Anterior cingulate cortex (tissue), 58 donors: ENCODE measurements at places on chromosomes 12 and 14.

DNA sequence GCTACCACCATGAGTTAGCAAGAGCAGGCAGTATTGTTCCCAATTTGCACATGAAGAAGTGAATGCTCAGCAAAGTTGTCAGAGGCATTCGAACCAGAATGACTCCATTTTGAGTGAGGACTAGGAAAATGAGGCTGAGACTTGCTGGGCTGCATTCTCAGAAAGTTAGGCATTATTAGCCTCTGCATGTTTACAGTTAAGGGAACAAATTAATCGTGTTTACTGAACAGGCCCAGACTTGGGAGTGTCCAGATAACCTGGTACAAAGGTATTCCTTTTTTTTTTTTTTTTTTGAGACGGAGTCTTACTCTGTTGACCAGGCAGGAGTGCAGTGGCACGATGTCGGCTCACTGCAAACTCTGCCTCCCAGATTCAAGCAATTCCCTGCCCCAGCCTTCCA lies 22.5 kb upstream of the VWF start:
- DNase-seq: no peak

- DNase-seq: no peak
Observed at GRCh38 chr12:40989785-40990184, 198.3 kb upstream of the PDZRN4 start.

DNA sequence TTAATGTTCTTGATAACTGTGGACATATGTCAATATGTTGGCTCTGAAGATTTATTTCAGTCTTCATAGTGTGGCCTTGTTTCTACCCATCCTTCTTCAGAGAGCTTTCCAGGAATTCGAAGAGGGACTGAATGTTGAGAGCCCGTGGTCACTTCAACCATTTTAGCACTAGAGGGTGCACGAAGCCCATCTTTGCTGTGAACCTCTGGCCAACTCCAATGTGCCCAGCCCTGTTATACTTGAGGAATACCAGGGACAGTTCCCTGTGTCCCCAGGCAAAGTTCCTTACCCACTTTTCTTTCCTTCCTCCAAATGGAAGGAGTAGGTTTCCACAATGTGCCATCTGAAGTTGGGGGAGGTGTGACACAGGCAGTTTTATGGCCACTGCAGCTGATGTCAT lies 603.5 kb downstream of the RPL10L start:
- DNase-seq: no peak

DNA sequence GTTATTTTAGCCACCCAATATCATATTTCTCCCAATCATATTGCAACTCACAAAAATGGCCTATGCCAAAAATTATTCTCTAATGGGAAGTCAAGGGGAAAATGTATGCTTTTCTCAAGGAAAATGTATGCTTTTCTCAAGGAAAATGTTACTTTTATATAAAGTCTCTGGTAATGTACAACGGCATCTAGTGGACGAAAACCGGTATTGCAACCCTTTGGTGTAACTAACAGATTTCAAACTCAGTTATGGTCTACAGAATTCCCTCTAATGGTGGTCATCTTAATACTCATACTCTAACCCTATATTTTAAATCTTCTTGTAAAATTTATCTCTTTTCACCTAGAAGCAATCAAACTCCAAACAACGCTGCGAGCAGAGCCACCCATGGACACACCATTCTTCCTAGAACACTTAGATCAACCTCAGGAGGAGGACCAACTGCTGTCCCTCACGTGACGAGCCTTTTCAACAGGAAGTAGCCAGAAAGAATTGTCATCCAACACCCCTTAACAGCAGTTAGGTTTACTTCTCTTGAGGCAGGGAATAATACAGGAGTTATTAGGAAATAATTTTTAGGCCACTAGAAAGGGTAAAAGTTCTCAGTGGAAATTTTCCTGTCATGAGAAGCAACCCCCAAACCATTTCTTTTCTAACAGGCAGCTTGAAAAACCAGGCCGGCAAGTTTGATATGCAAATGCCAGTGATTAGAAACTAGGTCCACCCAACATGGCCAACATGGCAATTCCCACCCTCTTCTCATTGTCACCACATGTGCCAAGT lies 20.1 kb downstream of the APOBEC1 start:
- DNase-seq: no peak

GRCh38 chr12:2267703-2268470 lies 215.1 kb downstream of the CACNA1C start:
- DNase-seq: no peak

DNA sequence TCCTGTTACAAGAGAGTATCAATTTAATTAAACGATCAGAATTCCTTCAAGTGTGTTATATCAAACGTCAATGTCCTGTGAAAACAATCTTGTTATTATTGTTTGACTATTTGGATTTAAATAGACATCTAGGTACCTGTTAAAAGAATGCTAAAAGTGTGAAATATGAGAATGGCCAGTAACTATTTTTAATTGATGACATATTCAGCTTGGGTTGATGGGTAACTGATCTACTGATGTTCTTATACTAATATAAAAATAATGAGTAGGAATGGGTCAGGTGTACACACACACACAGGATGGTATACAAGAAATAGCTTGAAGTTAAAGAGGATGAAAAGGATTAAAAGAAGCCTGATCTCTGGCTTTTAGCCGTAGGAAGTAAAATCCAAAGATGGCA lies 146.0 kb downstream of the SLC38A4 start:
- DNase-seq: no peak

DNA sequence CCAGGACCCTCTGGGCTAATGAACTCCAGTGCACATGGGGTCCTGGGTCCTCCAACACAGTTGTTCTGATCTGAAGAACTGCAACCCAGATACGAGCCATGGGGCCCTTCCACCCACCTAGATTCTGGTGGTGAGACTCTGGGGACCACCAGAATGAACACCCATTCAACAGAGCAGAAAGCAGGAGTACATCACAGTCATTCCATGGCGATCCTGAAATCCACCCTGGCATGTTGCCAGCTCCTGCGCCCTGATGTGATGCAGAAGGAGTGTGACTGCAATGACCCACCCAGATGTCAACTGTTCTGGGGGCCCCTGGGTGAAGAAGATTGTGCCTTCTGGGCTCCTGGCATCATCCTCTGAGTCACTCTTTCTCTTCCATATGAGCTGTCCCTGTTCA lies 211.6 kb downstream of the KIF26A start:
- no peak for DNase-seq
